NCI-H1930 (cell line): ENCODE measurements at places on chromosomes 2 and 18.

GRCh38 chr18:1422634-1423033 is 518.0 kb downstream of the ADCYAP1 start:
- no peak for DNase-seq

- no peak for DNase-seq
These were observed 36.0 kb downstream of the MRPL33 start for GRCh38 chr2:27807476-27807875.

DNA sequence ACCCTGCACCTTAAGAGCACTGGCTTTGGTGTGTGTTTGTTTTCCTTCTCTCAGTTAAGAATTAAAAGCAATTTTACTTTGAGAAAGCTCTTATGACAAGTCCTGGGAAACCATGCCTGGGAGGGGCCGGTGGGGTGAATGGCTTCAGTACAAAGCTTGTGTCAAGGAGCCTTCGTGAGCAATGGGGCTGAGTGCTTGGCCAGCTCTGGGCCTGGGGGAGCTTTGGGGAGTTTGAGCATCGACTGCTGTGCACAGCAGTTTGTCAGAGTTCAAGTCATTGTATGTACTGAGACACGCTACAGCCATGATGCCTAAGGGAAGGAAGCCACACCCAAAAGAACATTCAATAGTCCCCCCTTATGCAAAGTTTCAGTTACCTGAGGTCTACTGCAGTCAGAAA is 75.8 kb downstream of the ARHGEF4 start:
- DNase-seq = no peak

DNA sequence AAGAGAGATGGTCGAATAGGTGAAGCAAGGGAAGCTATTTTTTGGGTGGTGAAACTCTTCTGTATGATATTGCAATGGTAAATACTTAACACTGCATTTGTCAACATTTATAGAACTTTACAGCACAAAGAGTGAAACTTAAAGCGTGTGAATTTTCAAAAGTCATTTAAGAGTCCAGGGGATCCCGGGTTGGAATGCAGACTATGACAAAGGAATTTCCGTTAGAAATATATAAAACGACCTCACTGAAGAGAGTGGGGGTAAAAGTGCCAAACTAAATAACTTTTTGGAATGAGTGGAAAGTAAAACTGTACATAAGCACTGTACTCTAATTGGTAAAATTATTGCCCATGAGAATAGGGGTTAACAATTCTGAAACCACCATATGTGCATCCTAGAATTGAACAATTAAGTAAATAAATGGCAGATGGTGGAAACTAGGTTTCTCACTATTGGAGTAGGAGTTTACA is 191.0 kb upstream of the FN1 start:
- DNase-seq = no peak

DNA sequence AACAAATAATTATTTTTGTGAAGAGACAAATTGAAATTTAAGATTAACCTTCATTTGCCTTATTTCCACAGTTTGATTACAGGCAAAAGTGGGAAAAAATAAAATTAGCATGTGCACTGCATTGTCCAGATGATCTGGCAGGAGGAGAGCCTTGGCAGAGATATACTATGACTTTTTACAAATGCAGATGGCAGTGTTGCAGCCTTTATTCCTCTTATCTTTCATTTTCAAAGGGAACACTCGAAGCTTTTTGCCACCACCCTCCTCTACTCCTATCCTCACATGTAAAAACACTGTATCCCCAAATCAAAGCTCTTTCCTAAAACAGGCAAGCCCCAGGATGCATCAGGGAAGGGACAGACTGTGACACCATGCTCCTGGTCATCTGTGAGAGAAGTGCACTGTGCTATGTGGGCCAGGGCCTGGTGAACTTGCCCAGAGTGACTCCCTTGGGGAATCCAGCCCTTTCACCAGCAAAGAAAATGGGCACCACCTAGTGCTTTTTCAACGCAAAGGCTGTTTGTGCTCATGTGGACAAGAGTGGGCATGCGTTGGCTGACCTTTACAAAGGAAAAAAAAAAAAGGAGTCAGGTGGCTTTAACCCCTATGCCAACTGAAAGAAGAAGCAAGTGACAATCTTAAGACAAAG is 74.7 kb upstream of the ETAA1 start:
- peak; percentile 40 for DNase-seq

- no peak for DNase-seq
These were observed 52.1 kb downstream of the PTGR3 start for GRCh38 chr18:75156831-75157230.

DNA sequence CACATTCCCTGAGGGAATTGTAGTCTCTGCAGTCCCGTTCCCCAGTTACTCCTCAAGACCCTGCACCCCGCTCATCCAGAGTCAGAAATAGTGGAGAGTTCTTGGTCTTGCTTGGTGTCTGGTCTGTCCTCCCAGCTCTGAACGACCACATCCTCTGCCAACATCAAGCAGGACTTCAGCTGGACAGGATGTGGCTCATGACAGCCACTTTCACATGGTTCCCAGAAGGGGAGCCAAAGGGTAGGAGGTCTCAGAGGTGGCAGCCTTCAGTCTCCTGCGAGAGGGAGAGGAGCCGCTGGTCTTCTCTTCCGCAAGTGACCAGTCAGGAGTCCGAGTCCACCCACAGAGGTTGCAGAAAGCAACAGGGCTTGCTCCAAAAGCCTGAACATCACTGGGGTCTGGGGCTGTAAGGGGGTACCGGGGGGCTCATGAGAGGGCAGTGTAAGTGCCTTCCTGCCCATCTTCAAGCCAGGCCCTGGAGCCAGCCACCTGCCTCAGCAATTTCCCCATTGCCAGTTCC is 29.8 kb downstream of the B3GNT7 start:
- DNase-seq = no peak

DNA sequence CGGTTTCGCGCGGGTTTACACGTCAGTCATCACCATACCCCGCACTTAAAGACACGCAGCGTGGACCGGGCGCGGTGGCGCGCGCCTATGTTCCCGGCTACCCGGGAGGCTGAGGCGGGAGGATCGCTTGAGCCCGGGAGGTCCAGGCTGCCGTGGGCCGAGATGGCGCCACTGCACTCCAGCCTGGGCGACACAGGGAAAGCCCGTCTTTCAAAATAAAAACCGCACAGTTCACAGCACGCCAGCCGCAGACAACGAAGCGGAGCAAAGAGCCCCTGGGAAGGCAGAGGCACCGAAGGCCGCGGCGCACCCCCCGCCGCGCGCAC is 328 bp downstream of the DTYMK start:
- DNase-seq = no peak

- no peak for DNase-seq
These were observed 51.5 kb downstream of the CDC42EP3 start for GRCh38 chr2:37619959-37620300.

DNA sequence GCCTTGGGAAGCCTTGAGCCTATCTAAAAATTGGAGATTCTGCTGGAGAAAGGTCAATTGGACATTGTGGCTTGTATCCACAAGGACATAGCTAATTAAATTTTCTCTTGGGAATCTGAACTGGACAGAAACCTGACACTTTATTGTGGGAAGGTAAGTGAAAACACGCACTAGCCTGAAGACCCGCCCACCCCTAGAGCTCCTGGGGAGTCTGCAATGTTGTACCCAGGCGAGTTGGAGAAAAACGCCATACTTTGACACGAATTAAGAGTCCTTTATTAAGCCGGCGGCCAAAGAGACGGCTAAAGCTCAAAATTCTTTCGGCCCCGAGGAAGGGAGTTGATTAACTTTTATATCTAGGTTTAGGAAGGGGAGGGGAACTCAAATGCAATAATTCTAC is 1.2 kb upstream of the ZNF892 start:
- DNase-seq = no peak

- DNase-seq = no peak
These were observed 32.7 kb upstream of the DNMT3A start for GRCh38 chr2:25374411-25374810.

DNA sequence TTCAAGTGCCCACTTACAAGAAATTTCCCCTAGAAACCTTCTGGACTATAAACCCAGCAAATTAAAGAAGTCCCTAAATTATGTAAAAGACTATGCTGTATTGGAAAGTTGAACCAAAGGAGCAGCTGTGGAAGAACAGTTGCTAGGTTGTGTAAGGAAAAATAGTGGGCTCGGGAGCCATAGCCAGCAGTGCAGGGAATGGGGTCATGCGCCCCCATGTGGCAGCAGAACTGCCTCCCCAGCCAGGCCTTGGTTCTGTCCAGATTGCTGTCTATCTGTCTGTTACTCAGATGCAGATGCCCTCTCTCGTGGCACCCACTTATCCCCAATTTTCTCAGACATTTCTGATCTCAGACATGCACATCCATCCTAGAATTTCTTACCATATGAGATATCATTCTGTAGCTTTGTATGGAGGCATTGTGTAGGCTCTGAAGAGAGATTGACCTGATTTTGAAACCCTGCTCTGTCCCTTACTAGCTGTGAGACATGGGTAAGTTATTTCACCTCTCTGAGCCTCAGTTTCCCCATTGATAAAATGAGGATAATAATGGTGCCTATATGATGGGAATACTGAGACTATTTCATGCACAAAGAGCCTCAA is 258.3 kb downstream of the SS18 start:
- DNase-seq = peak; percentile 15

GRCh38 chr2:64457524-64457923 is 3.6 kb downstream of the LGALSL start:
- no peak for DNase-seq

DNA sequence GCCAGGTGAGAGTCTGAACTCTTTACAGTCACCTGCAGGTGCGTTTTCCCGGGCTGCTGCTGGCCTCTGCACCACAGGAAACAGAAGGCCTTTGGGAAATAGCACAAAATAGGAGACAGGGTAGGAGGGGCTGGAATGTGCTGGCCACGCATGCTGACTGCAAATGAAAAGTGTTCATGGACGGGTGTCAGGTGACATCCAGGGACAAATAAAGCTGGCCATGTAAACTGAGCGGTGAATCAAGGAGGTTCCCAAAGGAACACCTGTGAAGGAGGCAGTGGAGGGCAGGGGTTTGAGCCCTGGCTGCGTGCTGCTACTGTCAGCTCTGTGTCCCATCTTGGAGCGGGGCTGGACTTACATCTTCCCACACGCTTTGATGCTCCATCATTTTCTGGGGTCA is 42.4 kb upstream of the GBX2 start:
- DNase-seq = no peak

DNA sequence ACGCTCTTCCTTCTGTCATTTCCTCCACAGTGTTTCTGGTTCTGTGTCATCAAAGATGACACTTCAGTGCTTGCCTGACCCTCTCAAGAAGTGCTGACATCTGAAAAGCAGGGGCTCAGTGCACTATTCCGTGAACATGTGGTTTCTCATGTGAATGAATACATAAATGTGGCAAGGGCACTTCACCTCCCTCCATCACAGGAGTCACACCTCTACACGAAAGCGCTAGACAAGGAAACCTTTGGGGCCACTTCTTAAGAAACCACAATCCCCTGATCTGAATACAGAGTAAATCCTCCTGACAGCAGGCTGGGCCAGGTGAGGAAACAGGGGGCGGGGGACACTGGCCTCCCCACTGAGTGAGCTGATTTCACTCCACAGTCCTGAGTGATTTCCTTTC is 145.8 kb upstream of the ACAA2 start:
- DNase-seq = no peak

GRCh38 chr2:62221141-62221540 is 25.2 kb downstream of the B3GNT2 start:
- DNase-seq = no peak

DNA sequence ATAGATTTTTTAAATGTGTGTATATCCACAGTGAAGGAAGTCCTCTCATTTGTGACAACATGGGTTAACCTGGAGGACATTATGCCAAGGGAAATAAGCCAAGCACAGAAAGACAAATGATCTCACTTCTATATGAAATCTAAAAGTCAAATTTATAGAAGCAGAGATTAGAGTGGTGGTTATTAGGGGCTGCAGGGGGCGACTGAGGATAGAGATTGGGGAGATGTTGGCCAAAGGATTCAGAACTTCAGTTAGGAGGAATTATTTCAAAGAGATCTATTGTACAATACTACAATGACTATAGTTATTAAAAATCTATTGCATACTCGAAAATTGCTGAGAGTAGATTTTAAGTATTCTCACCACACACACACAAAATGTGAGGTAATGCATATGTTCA is 252.4 kb upstream of the SLC39A10 start:
- no peak for DNase-seq

- DNase-seq = no peak
These were observed at the start of gene ZNF516 for GRCh38 chr18:76495006-76495370. Gene ZNF516 (minus strand): TSS chr18:76495242. CDS start chr18:76443054, 52,188 bp downstream.

GRCh38 chr2:18803141-18803939 is 214.0 kb upstream of the NT5C1B start:
- DNase-seq = no peak

GRCh38 chr2:67311536-67311935 is 85.6 kb upstream of the ETAA1 start:
- DNase-seq = no peak

GRCh38 chr18:55534547-55534946 is 53.4 kb downstream of the TCF4 start:
- DNase-seq = no peak

DNA sequence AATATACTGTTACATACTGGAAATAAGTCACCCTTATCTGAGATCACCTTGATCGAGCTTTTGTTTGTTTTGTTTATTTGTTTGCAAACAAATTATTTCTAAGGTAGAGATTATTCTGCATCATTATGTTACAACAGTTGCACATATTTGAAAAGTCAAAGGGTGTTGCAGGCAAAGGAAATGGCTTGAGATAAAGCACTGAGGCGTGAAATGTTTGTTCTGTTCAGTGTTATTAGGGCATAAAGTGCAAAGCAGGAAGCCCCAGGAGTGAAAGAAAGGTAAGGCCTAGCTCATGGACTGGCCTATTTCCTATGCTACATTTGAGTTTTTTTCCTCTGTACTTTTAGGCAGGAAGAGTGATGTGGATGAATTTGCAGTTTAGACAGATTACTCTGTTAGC is 1815.6 kb upstream of the LRRTM1 start:
- no peak for DNase-seq

GRCh38 chr2:149994057-149994728 is 406.6 kb upstream of the MMADHC start:
- no peak for DNase-seq

DNA sequence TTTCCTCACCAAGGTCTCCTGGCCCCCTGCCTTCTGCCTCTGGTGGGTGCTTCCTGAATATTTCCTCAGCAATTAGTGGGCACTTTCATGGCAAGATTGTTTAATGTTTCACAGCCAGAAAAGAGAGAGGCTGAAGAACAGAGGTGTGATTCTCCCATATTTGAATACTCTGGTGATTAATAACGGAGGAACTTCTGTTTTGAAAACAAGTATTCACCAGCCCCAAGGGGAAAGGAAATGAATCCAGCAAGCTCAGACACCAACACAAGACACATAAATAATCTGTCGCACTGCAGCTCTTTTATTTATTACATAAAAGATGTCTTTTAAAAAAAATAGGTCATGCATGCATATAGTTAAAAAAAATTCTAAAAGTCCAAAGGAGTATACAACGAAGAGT is 57.7 kb downstream of the MRPL35 start:
- DNase-seq = no peak

DNA sequence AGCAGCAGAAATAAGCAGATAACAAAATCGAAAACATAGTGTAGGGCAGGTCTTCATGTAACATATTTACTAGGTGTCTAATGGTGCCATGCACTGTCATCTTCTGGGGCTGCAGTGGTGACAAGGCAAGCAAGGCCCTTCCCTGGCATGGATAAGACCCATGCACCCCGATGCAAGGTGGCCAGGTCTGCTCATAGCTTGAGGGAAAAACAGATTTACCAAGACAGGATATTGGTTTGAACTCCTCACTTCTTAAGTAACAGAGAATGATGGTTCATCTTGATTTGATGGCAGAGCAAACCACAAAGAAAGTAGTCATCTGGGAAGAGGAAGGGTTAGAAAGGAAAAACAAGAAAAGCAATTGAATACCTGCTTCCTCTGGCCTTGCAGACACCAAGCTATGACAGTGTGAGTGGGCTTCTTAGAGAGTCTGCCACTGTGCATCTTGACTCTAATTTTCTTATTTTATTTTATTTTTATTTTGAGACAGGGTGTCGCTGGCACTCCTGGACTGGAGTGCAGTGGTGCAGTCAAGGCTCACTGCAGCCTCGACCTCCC is 35.8 kb upstream of the EML6 start:
- no peak for DNase-seq
